ENCODE measurements at places on chromosomes 1 and 21.

DNA sequence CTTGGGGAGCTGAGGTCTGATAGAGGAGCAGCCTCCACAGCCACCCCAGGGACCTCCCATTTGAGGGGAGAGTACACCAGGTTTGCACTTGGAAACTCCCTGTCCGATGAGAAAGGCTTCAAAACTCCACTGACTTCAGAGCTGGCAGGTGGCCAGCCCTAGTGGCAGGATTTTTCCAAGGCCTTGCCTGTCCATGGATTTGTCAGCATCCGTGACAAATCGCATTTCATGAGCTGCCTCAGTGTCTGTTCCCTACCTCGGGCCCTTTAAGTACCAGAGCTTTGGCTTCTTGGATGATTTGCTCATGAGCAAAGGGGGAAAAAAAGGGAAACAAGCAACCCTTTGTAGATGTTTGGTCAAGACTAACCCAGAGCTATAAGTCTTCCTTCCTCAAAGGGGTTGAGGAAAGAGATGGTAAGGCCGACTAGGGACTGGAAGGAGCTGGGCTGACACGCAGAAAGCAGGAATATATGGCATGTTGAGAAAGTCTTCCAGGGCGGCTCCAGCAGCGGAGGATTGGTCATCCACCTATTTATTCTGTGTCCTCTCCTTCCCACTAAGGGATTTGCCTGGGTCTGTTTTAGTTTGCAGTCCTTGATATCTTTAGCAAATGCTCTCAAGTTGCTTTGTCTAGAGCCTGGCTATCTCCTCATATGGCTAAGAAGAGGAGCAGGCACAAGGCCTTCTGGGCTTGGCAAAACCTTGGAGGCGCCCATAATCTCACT is 2.7 kb upstream of the HSPG2 start:
- DNase-seq = peak; percentile 91

GRCh38 chr1:27360159-27361043 is 6.4 kb downstream of the MAP3K6 start:
- DNase-seq = peak; percentile 10

DNA sequence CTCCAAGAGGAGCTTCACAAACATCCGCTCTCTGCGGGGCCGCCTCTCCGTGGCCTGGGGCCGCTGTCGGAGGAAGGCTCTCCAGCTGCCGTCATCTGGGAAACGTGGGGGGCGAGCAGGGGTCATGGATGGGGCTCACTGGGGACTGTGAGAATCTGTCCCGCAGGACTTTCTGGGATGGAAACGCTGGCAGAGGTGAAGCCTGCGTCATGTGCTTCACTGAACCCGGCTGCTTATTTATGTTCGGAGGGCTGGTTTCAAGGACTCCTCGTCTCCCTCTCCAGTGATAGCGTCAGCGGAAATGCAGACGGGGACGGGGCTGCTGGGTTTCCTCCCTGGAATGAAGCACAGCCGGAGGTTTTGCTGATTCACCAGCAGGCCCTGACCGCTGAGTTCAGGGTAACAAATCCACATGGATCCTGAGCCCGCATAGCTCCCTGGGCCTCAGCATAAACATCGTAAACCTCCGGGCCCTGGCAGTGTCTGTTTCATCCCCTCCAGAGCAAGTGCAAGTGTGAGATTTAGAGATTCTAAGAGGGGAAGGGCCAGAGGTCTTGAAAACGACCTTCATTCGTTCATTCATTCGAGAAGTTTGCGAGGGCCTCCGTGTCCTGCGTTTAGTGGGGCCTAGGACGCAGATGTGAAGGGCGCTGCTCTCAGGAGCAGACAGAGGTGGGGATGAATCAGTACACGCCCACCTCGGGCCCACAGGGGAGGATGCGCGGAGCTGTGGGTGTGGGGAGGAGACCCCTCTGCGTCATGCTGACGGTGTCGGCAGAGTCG is 7.0 kb upstream of the POFUT2 start:
- no peak for DNase-seq

- DNase-seq = no peak
These were observed 52.5 kb downstream of the MDM4 start for GRCh38 chr1:204568576-204569315.

DNA sequence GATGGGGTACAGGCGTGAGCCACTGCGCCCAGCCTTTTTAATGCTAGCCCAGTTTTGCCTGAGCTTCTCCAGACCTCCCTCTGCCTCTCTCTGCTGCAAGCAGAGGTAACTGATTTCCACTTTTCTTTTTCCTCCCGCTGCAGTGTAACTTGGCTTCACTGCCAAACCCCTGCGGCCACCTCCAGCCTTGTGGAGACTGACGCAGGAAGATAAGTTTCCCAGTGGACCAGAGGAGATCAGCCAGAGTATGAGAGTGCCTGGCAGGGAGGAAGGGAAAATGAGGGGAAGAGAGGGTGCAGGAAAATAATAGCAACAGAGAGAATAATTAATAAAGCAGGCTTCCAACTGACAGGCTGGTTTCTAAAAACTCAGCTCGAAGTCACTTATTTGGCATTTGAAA is 143.7 kb downstream of the PCNX2 start:
- DNase-seq = no peak

GRCh38 chr1:40932006-40932405 is 47.5 kb upstream of the CTPS1 start:
- DNase-seq = no peak

DNA sequence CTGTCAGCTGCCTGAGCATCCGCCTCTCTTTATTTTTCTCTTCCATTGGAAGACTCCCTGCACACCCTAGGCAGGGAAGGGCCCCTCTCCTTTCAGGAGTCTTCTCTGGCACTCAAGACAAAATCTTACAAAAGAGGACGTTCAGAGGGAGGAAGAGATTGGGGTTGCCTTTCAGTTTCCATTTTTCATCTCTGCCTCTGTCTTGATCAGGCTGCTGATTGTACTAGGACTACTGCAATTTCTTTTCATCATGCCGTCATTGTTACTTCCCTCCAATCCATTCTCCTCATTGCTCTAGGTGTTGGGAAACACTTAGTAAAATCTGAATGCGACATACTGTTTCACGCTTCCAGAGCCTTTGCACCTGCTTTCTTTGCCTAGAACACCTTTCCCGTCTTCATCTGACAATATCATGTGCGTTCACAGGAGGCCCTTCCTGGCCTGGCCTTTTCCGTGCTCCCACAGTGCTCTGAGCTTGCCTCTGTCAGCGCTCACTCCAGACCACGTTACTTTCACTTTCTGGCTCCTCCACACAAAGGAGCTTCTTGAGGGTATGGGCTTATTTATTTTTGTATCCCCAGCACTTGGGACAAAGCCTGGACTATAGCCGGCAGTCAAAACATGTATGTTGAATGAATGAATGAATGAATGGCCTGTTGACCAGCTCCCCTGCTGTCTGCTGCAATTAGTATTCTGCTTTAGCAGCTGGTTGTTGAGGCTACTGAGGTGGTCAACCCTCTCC is 10.9 kb downstream of the LRRC71 start:
- no peak for DNase-seq

DNA sequence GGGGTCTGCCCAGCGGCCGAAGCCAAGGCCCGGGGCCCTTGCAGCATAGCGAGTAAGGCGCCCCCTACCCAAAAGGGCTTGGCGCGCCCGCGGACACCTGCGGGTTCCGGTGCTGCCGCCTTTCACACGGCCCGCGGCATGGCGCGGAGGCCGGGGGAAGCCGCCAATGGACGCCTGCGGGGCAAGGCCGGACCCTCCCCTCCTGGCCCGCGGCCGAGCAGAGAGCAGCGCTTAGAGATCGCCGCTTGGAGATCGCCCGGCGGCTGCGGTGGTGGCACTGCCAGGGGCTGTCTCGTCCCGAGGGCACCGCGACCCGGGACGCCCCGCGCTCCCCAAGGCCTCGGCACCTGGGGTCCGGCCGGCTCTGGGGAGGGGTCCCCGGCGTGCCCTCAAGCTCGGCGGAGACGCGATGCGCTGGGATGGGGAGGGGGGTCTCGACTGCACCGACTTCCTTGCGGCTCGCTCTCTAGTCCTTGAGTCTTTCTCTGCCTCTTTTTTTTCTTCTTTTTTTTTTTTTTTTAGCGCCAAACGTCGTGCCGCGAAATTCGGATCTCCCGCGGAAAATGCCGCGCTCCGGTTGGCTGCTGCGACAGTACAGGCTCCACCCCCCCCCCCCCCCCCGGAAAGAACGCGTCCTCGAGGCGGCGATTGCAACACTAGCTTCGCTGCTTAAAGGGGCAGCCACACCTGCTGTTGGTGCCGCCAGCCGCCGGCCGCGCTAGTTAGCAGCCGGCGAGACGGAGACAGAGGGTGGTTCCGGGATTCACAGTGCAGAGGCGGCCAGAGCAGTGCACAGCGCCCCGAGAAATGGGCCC is at the start of gene E2F2:
TSS of gene E2F2 (minus strand) at position 487 of the 815 bp plus-strand sequence. CDS start at position 47, 440 bp downstream.
- DNase-seq = peak; percentile 85

- DNase-seq = no peak
These were observed 73.8 kb upstream of the B3GALT2 start for GRCh38 chr1:193260056-193260745.

DNA sequence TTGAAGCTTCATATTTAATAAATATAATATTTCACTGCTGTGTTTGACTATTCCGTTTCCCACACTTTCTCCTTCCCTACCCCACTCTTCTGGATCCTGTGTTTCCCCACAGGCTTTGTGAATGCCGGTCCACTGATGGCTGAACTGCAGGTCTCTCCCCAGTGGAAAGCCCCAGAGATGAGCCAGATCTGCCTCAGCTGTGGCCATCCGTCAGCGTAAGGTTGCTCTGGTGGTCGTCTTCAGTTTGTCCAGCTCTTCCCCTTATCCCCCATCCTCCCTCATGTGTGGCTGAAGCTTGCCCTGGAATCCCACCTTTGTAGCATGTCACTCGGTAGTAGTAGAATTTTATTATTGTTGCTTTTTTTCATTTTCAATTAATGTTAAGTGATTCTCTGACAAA is 11.4 kb downstream of the SMAP2 start:
- DNase-seq = no peak

DNA sequence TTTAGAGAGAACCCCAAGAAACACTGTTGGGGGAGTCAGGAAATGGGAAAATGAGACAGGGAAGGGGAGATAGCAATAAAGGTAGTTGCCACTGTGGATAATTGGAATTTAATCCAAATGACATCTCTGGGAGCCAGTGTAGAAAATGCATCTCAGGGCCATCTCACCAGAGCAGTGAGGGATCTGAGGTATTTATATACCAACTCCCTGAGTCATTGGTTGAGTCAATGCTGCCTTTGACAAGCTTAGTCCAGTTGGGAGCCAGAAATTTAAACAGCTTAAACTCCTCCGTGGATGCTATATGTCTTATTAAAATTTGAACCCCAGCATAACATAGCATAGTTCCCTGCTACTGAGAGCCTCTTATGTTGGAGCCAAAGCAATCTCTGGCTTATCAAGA is 140.3 kb downstream of the SLC30A10 start:
- no peak for DNase-seq

DNA sequence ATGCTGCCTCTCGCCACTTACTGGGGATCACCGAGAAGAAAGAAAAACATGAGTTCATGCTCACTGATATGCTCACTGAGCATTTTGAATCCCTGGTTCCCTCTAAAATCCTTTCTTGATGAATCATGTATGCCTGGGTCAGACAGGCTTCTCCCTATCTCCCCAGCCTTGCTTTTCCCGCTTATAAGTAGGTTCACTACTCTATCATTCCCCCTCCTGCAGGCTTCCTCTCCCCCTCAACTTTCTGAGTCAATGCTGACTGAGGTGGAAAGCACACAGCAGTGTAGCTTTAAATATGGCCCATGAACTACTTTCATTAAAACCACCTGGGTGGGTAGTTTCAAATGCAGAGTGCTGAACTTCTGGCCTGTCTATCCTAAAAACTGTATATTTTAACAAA is 41.7 kb downstream of the FMO4 start:
- no peak for DNase-seq

DNA sequence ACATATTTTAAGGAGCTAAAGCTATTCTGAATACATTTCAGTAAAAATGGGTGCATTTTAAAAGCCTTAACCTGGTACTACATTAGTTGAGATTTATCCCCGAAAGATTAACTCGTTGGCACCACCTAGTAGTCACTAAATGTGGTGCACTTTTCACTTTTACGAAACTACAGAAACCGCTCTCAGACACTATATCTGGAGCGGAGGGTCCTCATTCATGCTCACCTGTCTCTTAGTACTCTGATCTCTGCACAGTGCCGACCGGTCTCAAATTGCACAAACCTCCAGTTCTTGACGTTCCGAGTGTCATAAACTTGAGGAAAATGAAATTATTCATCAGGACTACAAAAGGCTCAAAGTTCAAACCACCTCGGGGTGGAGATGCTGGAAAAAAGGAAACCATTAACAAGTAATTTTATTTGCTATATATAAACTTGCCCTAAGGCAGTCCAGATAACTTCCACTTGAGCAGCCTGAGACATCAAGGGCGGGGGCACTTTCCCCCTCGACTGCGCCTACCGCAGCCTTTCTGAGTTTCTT is 722 bp downstream of the LZIC start:
- DNase-seq = peak; percentile 26

DNA sequence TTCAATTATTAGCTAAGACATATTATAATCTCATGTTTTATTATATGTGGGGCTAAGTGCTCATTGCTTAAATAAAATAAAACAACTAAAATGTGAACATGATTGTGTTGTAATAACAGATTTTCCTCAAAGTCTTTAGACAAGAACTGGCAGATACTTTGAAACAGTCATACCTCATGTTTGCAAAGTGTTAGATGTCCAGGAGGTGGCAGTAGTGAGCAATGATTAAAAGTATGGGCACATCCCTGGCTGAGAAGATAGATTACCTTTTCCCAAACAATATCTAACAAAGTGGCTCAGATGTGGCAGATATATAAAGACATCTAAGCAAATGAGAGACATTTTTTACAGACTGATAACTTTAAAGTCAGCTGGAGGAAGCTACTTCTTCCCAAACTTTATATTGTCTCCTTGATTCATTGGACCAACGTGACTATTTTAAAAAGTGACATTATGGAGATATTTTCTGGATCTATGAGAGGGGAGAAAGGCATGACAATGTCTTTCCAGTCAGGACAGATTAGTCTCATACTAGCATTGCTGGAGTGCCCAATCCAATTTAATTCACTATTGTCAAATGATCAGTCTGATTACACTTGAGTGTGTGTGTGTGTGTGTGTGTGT is 269.8 kb downstream of the S1PR1 start:
- peak; percentile 15 for DNase-seq

GRCh38 chr1:213419401-213420030 is 368.5 kb downstream of the RPS6KC1 start:
- DNase-seq = no peak

- no peak for DNase-seq
These were observed 19.9 kb downstream of the LGR6 start for GRCh38 chr1:202213361-202214088.

GRCh38 chr1:48817505-48818114 is 40.9 kb upstream of the BEND5 start:
- DNase-seq = peak; percentile 60

Measured in MV-4-11 (cell line).